GM23248 (cell line): ENCODE measurements at places on chromosomes 12 and 14. TPM values are rescaled to one million over a fixed set of nuclear protein-coding genes. Genes with fewer than 3 reads are reported as not detected.

The SERPINA12 gene
- total RNA-seq: not detected in 2 replicates

The KRT74 gene
- not detected in 2 replicates for total RNA-seq

The DHH gene
- total RNA-seq: not detected in 2 replicates

The IFT81 gene
- total RNA-seq: 9.5 and 9.7 TPM in 2 replicates

The KLRC3 gene
- not detected in 2 replicates for total RNA-seq

The SMIM41 gene
- not detected in 2 replicates for total RNA-seq

The PTCSC3 gene
- not detected in 2 replicates for total RNA-seq

The ASCL1 gene
- not detected in 2 replicates for total RNA-seq

The ACOT6 gene
- total RNA-seq: not detected in 2 replicates

The KCNK13 gene
- not detected in 2 replicates for total RNA-seq

The LRRC23 gene
- 4.3 and 4.6 TPM in 2 replicates for total RNA-seq

The CLEC9A gene
- total RNA-seq: not detected in 2 replicates

The TRPV4 gene
- 0.65 and 1.6 TPM in 2 replicates for total RNA-seq

The VRTN gene
- total RNA-seq: not detected in 2 replicates

The KRT6C gene
- not detected in 2 replicates for total RNA-seq

The ZNF891 gene
- 0.43 and 0.63 TPM in 2 replicates for total RNA-seq

The PRIMA1 gene
- total RNA-seq: 0.43 TPM in 1 of 2 replicates, not detected in the other

The CLECL1 gene
- total RNA-seq: not detected in 2 replicates

The IKZF4 gene
- 1.4 and 1.5 TPM in 2 replicates for total RNA-seq

The ACSM4 gene
- not detected in 2 replicates for total RNA-seq

The SNW1 gene
- total RNA-seq: 45.2 and 58.2 TPM in 2 replicates

The SIVA1 gene
- total RNA-seq: 148 and 174 TPM in 2 replicates

The TMEM229B gene
- total RNA-seq: 0.65 and 1.1 TPM in 2 replicates

The POLE2 gene
- total RNA-seq: 5.5 and 13.5 TPM in 2 replicates

The SIX4 gene
- total RNA-seq: 9.2 and 12.2 TPM in 2 replicates

The ADAMTS20 gene
- not detected in 2 replicates for total RNA-seq
